PC-3 (cell line): ENCODE measurements at places on chromosomes 4 and X. TPM values are rescaled to one million over a fixed set of nuclear protein-coding genes. Genes with fewer than 3 reads are reported as not detected.
A peak's percentile ranks its signal among the peaks of the same experiment; 100 is the strongest.

GRCh38 chrX:46381630-46382029 is 163.6 kb downstream of the ZNF674 start:
- 0 out of 2 replicates have a peak, but pooled peaks cover 4% of the 10 kb centered on the region for H3K4me1 ChIP-seq
- H3K36me3 ChIP-seq, result no peaks in the 10 kb centered on the region
- no peak overlapping the region for H3K4me3 ChIP-seq
- H3K27me3 ChIP-seq, result no peaks in the 10 kb centered on the region

DNA sequence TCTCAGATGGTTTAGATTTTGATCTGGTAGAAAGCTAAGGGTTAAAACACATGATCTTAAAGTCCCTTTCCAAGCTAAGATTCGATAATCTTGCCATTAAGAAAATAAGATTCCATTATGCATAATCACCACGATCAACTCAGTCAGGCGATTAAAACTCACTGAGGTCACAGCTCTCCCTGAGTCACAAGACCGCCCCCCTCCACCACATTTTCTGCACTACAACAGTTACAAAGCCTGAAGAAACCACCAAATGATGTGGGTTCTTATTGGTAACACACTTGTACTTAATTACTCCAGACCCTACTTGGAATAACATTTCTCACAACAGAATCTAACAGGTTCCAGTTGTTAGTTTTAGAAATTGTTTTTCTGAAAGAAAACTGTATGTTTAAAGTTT is 62.8 kb downstream of the SH3KBP1 start:
- DNase-seq, result no peak
- H3K27ac ChIP-seq, result no peak overlapping the region
- H3K36me3 ChIP-seq, result no peaks in the 10 kb centered on the region

GRCh38 chrX:45735571-45735970 is 534.9 kb upstream of the DIPK2B start:
- DNase-seq, result peak; percentile 91
- no peaks in the 10 kb centered on the region for H3K36me3 ChIP-seq
- H3K4me1 ChIP-seq, result peaks cover 15% of the 10 kb centered on the region
- no peak overlapping the region for H3K4me3 ChIP-seq

- no peak overlapping the region for H3K4me3 ChIP-seq
- no peaks in the 10 kb centered on the region for H3K36me3 ChIP-seq
- no peak for DNase-seq
- no peaks in the 10 kb centered on the region for H3K4me1 ChIP-seq
- H3K27me3 ChIP-seq, result no peaks in the 10 kb centered on the region
These were observed 3.6 kb downstream of the GTPBP6 start for GRCh38 chrX:314781-315595.

- no peak overlapping the region for H3K27ac ChIP-seq
- H3K4me1 ChIP-seq, result peaks cover 17% of the 10 kb centered on the region; the same call in 1 of the 2 replicates
- DNase-seq, result no peak
- H3K27me3 ChIP-seq, result no peaks in the 10 kb centered on the region
- H3K4me3 ChIP-seq, result peak overlapping the region; percentile 90
These were observed 2.0 kb downstream of the DHX15 start for GRCh38 chr4:24582235-24582832.

DNA sequence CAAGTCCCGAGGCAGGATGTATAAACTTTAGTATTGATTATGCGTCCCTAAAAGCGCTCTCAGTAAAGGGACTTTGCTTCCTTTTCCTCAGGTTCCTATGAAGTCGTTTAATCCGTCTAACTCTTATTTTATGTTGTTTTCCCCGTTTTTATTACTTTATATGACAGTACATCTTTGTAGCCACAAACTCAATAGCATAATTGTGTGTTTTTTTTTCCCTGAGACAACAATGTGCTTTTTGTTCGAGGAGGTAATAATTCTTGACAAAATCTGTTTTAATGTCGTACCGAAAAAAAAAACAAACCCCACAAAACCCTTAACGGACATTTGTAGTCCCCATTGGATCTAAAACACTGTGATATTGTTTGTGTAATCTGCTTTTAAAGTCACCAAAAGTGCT is 17.9 kb upstream of the PPP2R3B start:
- no peak for DNase-seq
- H3K27ac ChIP-seq, result no peak overlapping the region
- no peak overlapping the region for H3K4me3 ChIP-seq
- H3K27me3 ChIP-seq, result no peaks in the 10 kb centered on the region

The ADGRG4 gene
- total RNA-seq, result not detected in 2 replicates
